8988T (cell line): ENCODE measurements at places on chromosomes 12 and 14.

DNA sequence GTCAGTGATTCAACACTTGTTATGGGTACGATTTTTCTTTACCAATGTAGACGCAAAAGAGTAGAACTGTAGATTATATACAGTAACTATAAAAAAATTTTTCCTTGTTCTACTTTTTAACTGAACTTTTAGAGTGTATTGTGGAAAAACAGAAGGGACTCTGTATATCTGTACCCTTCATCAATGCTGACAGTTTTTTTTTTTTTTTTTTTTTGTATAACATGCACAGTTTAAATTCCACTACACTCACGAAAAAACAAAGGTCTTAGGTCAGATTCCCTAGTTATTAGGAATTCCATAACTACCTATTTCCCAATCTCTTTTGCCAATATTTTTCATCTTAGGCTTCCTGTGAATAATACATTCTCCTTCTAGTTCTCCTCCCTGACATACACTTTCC, 6.4 kb downstream of the DDHD1 start:
- DNase-seq, result no peak

DNA sequence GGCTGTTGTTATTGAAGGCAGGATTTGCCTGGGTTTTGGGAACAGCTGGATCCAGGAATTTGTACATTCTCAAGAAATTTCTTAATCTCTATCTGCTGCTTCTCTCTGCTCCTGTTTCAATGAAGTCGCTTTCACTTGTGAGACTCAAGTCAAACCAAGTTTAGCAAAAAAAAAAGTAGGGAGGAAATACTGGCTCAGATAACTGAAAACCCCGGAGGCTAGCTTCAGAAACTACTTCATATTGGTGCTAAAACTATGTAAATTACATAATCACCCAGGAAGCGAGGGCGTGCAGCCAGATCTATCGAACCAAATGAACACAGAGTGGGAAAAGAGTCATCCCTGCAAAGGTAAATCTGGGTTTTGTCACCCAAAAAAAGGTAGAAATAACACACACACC, 68.3 kb upstream of the FICD start:
- no peak for DNase-seq

GRCh38 chr12:132327336-132328171, 1.8 kb downstream of the GALNT9 start:
- peak; percentile 78 for DNase-seq

- no peak for DNase-seq
Observed at GRCh38 chr12:108449478-108449877, 65.6 kb upstream of the FICD start.

DNA sequence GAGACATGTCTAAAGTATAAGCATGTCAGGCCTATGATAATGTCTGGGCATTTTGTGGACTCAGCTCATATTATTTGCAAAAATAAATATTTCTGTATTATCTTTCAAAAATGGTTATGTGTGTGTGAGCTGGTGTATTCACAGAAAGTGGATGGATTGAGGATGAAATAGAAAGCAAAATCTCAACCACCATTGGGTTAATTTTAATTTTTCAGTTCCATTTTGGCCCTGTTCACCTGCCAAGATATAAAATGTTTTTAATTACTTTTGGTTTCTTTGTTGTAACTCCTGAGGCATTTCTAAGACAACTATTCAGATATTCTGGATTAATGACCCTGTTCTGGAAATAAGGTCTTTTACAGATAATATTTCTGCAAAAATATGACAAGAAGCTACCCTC, 232.7 kb upstream of the PPFIA2 start:
- no peak for DNase-seq

- no peak for DNase-seq
Observed at GRCh38 chr12:80692114-80692513, 15.3 kb upstream of the MYF6 start.

DNA sequence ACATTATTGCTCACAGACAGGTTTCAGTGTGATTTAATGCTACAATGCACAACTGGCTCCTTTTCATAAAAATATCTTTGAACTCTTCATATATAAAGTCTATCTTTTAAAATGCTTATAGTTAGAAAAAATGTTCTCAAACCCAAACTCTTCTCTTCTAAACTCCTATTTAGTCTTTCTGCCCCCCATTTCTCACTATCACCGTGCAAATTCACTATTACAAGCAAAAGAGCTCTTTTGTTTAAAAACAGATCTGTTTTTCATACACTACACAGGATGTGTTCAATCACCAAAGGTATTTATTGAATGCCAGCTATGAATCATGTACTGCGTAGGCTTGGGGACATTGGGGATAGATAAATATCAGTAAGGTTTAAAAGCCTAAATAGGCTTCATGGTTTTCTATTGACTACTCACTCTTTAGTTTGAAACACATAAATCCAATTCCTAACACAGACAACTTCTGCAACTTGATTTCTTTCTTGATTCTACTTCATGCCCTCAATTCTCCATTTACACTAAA, 692.3 kb downstream of the C12orf50 start:
- DNase-seq, result no peak

DNA sequence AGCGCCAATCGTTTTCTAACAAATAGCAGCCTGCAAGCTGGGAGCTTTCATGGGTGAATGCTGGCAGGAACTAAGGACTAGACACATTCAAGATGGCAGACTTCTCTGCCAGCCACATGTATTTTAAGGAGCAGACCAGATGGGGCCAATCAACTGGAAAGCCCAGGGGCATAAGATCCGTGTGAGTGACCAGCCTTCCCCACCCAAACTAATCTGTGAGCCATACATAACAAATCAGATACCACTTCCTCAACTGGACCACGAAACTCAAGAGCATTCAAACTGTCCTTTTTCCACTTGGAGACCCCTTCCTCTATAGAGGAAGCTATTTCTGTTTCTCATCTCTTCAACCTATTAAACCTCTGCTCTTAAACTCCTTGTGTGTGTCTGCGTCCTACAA, 9.7 kb downstream of the TCL1B start:
- no peak for DNase-seq

DNA sequence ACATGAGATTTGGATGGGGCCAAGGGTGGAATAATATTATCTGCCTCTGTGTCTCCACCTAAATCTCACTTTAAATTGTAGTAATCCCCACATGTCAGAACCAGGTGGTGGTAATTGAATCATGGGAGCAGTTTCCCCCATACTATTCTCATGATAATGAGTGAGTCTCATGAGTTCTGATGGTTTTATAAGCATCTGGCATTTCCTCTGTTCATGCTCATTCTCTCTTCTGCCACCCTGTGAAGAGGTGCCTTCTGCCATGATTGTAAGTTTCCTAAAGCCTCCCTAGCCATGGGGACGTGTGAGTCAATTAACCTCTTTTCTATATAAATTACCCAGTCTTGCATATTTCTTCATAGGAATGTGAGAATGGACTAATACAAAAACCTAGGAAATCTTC, 29.9 kb downstream of the TSPAN19 start:
- DNase-seq, result no peak

DNA sequence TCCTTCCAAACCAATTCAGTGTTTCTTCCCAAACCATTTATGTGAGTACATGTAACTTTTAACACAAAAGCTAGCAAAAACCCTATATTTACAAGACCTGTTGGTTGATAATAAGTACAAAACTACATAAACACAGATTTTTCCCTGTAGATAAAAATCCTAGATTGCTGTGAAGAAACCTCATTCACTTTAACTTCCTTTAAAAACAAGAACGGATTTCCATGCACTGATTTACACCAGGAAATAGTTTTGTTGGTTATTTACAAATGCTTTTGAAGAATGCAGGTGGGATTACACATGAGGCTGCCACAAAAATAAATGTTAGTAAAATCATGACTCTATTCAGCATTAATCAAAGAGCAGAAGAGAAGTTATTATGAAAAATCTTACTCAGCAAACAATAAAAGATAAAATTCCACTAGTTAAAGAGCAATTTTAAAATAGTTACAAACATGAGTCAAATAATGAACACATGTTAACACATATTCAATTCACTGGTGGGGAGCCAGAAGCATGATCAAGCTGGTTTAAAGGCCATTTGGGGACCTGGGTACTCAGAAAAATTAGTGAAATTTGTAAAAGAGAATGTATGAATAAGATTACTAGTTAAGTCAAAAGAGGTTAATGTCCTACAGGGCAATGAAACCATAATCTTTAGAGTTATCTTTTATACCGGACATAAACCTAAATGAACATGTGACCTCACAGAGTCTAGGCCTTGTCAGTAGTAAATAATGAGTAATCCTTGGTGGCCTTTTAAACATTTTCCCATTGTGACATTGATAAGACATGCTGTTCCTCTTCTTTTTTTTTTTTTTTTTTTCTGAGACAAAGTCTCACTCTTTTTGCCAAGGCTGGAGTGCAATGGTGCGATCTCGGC, 79.9 kb downstream of the PHLDA1 start:
- DNase-seq, result no peak

DNA sequence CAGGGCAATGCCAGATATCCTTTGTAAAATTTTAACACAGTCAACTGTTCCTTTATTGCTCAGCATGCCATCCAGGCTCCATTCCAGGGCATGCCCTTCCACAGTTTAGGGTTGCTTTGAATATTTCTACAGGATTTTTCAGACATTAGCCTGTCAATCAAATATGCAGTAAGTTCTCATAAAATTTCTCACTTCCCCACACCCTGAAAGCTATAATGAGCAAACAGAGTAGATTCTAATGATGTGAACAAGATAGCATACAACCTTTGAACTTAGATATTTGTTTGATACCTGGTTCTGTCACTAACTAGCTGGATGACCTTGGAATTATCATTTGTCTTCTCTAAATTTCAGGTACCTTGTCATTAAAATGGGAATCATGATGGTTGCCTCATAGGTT, 251.2 kb downstream of the SYT1 start:
- DNase-seq, result no peak

- no peak for DNase-seq
Observed at GRCh38 chr14:33414041-33414440, 475.4 kb downstream of the NPAS3 start.

- DNase-seq, result no peak
Observed at GRCh38 chr14:71555654-71556559, 376.3 kb upstream of the RGS6 start.

DNA sequence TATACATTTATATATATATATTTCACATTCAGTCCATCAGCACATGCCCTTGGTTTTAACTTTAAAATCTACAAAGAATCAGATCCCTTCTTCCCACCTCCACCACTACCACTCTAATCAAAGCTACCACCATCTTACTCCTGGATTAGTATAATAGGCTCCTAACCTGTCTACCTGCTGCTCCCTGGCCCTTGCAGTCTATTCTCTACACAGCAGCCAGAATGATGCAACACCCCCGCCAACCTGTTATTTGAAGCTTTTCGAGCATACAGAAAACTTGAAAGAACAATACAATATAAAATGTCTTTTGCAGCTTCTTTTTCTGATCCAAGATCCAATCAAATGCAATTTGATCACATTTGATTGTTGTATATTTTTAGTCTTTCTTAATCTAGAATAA, 165.9 kb upstream of the HMGA2 start:
- DNase-seq, result no peak

- DNase-seq, result no peak
Observed at GRCh38 chr12:12559719-12560296, 2.9 kb downstream of the DUSP16 start.

DNA sequence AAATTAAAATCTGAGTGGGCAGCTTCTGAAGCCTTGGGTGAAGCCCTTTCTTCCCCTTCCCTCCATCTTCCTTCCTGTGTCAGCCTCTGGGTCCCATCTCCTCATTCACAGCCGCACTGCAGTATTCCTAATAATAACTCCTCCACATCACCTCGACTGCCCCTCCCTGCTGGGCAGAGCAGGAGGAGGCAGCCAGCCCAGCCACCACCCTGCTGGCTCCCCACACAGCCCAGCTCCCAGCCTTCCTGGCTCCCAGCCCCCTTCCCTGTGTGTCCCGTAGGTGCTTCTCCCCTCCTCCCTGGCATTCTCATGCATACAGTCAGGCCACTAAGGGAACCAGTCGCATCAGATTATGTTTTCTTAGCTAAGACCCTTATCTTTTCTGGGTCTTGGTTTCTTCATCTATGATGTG, 3.7 kb downstream of the IFFO1 start:
- no peak for DNase-seq

GRCh38 chr12:109387425-109388166, 39.9 kb downstream of the MYO1H start:
- DNase-seq, result no peak

DNA sequence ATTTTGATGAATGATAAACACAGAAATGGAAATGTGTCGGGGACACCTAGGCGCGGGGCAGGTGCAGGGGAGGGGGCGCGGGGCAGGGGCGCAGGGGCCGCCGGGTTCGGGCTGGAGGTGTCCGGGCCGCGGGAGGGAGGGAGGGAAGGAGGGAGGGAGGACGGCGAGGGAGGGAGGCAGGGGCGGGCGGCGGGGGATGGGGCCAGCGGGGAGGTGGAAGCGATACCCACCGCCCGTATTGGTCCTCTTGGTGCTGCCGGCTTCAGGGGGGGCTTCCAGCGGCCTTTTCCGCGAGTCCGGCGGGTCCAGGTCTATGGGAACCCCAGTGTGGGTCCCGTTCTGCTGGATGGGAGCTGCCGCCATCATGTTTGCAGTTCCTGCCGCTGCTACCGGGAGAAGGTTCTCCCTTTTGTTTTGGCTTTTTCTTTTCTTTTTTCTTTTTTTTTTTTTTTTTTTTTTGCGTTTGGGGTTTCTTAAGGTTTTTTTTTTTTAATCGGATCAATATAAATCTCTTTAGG, 703 bp downstream of the NOVA1 start:
- no peak for DNase-seq

DNA sequence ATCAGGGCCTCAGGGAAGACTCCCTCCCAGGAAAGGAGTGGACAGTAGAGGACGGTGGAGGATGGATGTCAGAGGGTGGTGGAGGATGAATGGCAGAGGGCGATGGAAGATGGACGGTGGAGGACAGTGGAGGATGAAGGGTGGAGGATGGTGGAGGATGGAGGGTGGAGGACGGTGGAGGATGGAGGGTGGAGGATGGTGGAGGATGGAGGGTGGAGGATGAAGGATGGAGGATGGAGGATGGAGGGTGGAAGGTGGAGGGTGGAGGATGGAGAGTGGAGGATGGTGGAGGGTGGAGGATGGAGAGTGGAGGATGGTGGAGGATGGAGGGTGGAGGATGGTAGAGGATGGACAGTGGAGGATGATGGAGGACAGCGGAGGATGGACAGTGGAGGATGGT, 95.9 kb downstream of the LRRC74A start:
- no peak for DNase-seq

DNA sequence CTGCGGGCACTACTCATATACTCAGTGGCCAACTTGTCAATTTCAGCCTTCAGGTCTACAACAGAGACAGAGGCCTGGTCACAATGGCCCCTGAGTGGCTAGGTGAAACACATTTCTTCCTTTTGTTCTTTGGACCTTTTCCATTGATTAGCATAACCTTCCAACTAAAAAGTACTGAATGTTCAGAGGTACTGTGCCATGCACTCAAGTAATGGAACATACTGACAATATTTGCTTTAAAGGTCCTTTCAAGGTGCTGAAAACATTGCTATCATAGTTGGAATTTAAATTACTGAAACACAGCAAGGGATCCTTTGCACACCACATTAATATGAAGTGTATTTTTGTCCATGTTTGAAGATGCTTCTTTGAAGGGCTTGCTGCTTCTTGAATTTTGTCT, 6.1 kb upstream of the ACRBP start:
- DNase-seq, result no peak

DNA sequence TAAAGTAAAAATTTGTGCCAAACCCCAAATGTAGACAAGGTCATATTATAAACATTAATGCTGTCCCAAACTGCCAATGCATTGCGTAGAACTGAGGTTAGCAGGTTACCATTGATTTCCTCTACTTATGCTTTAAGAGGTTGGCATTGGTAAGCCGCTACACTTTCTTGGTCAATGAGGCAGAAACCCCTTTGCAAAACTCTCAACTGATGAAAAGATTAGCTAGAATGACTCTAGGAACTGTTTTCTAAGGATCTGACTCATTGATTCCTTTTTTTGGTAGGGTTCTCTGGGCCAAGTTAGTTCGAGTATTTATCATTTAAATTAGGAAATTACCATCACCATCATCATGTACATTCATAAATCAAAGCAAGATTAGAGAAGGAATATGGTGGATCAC, 44.6 kb downstream of the HMGA2 start:
- no peak for DNase-seq
